Cortex of kidney (tissue), 1 donor: ENCODE measurements at places on chromosomes 4 and X.

DNA sequence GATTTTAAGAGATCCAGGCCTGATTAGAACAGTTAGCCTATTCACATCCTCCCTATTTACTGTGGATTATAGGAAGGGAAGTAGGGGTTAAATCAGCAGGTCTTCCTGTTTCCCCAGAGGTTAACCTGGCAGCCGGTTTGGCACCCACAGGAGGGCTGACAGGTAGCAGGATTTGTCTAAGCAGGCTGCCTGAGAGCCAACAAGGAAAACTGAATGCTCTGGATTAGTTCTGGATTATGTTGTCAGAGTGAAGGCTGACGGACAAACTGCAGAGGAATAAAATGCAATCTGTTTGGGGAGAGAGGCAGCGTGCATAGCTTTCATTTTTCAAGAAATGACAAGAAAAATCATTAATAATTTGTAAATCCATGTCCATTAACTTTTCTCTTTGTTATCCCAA is 397.1 kb upstream of the FAM241A start:
- no peak for DNase-seq

GRCh38 chr4:187236209-187236890 is 512.7 kb upstream of the FAT1 start:
- no peak for DNase-seq

DNA sequence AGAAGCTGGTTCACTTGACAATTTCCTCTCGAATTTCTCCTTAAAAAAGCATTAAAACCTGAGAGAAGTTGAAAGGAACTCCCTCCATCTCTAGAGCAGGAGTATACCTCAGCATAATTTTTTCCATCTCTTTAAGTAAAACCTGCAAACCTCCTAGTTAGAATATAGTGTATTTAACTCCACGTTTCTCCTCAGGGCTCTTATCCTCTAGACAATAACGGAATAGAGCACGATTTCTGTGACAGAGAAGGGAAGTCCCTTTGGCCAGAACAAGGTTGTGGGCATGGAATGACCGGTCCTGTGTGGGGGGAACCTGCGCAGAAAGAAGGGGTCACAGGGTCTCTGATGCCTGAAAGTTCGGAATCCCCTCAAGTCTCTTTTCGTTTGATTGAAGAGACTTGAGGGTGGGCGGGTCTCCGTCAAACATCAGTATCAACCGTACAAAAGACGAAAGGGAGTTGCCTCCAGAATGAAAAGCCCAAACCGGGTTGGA is 697 bp downstream of the ZNF280C start:
- no peak for DNase-seq

GRCh38 chr4:6200922-6201362 is 593 bp upstream of the JAKMIP1 start:
- DNase-seq: no peak

- no peak for DNase-seq
Observed at GRCh38 chr4:55866973-55867574, 13.6 kb downstream of the EXOC1 start.

DNA sequence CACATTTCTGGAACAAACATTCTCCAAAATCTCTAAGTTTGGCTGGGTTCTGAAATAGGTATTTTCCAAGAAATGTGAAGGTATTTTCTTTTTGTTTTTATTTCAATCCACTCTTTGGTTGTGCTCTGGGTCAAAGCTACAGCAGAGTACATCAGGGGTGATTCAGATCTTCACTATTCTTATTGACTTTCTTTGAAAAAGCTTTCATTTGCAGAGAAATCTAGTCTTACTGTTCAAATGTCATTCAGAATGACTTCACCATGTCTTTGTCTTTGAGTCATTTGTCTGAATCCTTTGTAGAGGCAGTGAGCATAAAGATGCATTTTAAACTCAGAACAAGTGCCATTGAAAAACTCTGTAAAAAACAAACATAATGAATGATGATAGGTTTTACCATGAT is 547.2 kb upstream of the ADGRL3 start:
- no peak for DNase-seq

- DNase-seq: no peak
Observed at GRCh38 chr4:150510176-150510865, 71.6 kb upstream of the MAB21L2 start.

DNA sequence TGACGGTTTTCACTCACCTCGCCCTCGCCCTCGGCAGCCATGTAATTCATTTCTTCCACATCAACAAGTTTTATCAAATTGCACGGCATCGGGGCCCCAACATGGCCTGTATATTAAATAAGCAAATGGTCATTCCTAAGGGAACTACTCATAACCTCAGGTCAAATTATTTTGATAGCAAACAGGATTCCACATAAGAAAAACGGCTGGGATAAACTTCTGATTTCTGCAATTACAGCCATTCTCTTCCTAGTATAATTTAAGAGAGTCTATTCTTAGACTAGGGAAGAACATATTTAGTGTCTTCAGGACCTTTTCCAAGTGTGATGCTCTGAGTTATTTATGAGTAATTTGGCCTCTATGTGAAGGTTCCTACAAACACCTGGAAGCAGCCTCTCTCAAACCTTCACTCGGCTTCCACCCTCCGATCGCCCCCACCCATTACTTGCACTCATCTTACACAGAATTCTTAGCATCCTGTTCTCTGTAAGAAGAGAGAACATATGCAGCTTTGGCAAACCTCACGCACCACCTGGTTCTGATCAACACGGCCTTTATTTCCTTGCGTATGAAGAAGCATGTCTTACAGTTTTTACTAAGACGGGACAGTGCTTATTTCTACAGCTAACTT is 29.4 kb upstream of the CENPU start:
- no peak for DNase-seq

- DNase-seq: no peak
Observed at GRCh38 chr4:2924765-2925301, 38.4 kb downstream of the NOP14 start.

GRCh38 chr4:39539089-39539611 is 11.9 kb upstream of the UGDH start:
- DNase-seq: no peak

- no peak for DNase-seq
Observed at GRCh38 chr4:2944091-2944482, 19.1 kb downstream of the NOP14 start.

DNA sequence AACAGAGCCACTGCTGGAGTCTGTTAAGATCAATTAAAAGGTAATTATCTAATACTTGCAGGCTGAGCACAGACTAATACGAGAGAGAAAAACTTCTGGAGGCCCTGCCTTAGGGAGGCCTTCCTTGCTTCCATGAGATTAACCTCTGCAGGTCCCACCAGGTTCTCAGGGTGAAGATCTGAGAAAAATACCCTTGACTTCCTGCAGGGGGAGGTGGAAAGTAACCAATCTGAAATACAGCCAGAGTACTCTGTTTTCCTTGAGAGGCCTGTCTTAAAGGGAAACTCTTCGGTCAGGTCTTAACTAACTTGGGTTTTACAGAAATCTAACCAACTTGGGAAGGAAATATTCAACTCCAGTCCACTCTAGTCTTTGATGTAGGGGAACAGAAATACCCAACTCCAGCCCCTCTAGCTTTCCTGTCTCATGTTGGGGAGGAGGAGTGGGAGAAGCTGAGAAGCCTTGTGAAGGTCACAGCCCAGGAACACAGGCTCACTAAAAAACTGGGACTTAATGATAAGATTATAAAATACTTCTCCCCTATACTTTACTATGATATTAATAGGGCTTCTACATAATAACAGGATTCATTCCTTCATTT is 77.1 kb downstream of the TBCK start:
- no peak for DNase-seq

DNA sequence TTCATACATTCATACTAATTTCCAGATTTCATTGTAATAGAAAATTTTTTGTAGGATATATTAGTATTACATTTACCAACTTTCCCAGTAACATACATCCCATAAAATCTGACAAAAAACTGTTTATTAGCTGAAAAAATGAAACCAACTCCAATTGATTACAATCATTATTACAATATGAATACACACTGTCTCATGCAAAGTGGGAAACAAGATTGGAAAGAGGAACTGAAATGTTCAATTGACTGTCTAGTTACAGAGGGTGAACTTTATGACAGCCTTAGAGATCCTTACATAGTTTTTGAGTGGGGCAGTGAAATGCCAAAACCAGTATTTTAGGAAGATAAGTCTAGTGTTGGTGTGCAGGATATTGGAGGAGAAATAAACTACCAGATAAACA is 2.3 kb upstream of the AMBN start:
- no peak for DNase-seq

GRCh38 chr4:88672987-88673386 is 24.6 kb downstream of the NAP1L5 start:
- DNase-seq: no peak

DNA sequence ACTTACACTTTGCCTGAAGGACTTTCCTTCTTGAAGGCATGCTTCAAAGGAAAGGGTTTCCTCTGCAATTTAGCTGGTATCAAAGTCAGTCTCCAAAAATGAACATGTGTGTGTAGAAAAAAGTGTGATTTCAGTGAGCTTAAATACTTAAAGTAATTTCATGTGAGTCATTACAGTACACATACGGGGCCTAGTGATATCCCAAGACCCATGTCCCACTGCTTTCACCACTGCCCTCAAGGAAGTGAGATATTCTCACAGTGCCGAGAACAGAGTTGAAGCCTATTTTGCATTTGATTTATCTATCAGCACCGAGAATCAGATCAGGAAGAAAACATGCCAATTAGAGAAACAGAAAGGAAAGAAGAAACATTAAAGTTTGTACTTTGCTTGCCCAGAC is 61.0 kb downstream of the CHST7 start:
- no peak for DNase-seq

- DNase-seq: no peak
Observed at GRCh38 chrX:30039768-30040167, 175.6 kb upstream of the MAGEB2 start.

- DNase-seq: no peak
Observed at GRCh38 chr4:63361628-63362027, 1047.6 kb downstream of the TECRL start.

DNA sequence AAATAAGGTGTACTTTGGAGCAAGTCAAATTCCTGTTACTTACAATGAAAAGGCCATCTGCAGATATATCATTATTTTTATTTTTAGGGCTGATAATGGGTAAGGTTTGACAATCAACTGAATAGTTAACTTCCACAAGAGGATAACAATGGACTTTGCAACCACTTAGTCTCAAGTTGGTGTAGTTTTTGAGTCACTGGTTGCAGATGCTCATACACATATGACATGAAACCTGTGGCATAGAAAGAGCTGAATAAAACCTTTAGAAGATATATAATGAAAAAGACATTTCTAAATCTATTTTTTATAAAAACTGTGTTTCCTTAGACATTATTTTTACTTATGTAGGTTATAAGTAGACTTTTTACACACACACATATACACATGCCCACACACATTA is 2110.9 kb downstream of the PCDH7 start:
- no peak for DNase-seq

GRCh38 chr4:168317621-168318020 is 931 bp downstream of the DDX60 start:
- DNase-seq: no peak

GRCh38 chr4:187183826-187184225 is 460.2 kb upstream of the FAT1 start:
- DNase-seq: no peak

DNA sequence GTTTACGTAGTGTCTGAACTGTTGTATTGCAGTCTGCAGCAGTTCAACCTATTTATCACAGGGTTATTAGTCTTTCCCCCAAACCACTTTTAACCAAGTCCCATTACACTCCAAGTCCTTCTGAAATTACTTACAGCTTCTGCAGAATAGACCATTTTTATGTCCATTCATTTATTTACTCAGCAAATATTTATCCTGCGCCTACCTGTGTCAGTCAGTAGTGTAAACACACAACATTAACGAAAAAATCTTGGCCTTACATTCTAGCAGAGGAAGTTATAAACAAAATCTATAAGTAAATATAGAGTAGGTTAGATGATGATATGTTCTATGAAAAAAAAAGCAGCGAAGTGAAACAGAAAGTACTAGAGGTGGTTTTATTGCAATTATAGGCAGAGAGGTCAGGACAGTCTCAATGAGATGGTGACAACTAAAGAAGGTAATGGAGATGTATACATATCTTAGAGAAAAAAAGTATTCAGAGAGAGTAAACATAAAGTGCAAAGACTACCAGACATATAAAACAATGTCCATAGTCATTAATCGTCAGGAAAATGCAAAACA is 534.7 kb downstream of the KCNIP4 start:
- DNase-seq: no peak

DNA sequence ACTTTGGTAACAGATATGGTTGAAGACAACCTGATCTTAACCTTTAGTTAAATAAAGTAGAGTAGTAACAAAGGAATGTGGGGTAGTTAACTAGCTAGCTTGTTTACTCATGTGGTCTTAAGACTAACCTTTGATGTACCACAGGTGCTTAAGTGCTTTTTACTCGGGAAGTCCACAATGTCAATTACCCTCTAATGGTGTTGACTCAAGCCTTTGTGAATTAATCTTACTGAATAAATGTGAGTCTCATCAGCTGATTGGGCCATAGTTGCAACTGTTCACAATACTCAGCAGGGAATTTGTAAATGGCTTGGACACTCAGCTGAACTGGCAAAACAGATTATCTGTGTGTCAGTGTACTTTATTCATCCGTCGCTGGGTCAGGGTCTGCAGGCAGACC is 119.0 kb upstream of the UGT8 start:
- DNase-seq: no peak

- no peak for DNase-seq
Observed at GRCh38 chr4:138308356-138308755, 66.2 kb upstream of the SLC7A11 start.

- no peak for DNase-seq
Observed at GRCh38 chr4:608236-608635, 17.1 kb upstream of the PDE6B start.

DNA sequence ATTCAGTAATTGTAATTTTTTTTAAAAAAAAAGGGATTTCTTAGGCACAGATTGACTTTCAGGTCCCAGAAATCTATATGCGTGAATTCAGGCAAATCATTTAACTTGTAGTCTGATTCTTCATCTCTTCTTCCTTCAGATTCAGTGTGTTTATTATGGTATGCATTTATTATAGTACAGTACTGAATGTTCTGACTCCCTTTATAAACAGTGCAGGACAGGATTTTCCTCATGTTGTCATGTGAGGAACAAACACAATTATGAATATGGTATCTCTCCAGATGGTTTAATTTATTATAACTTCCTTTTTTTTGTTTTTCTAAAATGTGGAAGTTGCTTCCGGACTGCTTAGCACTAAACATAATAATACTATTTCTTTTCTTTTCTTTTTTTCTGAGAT is 54.2 kb downstream of the RPS3A start:
- DNase-seq: no peak

DNA sequence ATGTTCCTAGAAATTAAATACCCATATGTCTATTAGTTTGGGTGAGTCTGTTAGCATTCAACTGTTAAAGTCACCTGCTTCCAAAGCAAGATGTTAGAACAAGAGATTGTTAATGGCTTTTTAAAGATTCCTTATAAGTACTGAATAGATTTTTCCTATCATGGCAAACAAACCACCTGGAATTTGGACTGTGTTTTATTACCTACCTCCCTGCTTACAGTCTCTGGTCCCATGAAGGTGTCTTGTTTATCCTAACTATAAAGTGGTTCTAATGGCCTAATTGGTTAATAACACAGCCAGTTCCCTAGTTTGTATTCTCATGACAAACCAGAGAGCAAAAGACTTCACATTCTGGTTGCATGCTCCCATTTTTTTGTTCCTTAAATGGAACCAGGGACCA is 149.5 kb downstream of the PPP1R2C start:
- DNase-seq: no peak

GRCh38 chrX:40154250-40154852 is 56.6 kb upstream of the BCOR start:
- no peak for DNase-seq

- no peak for DNase-seq
Observed at GRCh38 chr4:149986917-149987316, 91.3 kb upstream of the DCLK2 start.
